ENCODE measurements at places on chromosomes 2 and 18. TPM values are rescaled to one million over a fixed set of nuclear protein-coding genes. Genes with fewer than 3 reads are reported as not detected.

DNA sequence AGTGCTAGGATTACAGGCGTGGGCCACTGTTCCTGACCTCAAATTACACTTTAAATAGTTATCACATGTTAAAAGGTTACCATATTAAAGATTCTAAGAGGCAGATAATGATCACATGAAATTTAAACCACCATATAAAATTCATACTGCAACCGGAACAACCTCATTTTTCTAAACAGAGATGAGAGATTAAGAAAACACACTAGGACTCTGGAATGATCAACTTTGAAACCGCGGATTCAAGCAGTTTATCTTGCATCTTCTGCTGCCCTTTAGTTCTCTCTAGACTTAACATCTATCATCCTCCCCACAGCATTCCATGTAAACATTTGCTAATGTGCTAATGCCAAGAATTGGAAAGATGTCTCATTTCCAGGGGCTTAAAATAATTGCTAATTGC is 115.8 kb downstream of the PIGN start:
- no peak for DNase-seq

DNA sequence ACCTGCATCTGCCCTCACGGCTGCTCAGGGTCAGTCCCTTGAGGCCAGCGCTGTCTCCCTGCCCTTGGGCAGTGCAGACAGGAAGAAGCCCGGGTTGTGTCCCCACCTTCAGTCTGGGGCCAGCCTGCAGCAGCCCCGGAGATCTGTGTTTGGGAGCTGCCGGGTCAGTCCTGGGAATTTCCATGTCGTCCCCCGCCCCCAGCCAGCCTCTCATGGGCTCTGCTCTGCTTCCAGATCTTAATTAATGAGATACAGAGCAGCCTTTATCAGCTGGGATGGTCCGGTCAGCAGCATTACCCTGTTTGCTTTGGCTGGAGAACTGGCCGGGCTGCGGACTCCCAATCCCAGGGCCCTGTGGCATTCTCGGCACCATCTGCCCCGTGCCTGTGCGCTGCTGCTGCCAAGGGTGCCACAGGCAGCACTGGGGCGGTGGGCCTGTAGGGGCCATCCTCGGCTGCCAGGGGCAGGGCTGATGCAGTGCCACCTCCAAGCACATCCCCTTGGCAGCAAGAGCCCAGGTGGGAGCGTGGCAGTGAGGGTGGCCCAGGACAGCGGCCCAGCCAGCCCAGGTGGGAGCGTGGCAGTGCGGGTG is 2.4 kb downstream of the BOK start:
- no peak for DNase-seq

- DNase-seq, result no peak
Observed at GRCh38 chr2:45009928-45010701, 863 bp upstream of the SIX2 start.

DNA sequence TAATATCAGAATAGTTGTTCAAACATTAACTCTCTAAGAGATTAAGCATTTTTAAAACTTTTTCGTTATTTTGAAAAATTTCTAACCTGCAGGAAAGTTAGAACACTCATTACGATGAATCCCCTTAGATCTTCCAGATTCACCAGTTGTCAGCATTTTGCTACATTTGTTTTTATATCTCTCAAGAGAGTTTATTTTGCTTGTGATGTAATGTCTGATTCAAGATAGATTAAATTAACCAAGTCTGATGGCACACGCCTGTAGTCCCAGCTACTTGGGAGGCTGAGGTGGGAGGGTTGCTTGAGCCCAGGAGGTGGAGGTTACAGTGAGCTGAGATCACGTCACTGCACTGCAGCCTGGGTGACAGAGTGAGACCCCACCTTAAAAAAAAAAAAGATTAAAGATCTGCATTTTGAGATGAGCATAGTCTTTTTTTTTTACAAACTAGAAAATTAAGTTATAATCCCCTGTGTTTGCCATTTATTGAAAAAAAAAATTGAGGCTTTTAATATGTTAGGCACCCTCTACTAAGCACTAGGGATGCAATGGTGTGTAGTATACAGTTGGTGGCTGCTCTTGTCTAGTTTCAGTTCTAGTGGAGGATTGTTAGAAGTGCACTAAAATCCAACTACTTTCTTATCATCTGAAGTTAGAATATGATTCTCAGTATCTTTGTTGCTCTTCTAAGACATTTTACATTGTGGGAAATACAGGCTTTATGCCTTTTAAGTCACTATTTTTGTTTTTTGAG is 20.9 kb downstream of the RAB10 start:
- DNase-seq, result no peak

DNA sequence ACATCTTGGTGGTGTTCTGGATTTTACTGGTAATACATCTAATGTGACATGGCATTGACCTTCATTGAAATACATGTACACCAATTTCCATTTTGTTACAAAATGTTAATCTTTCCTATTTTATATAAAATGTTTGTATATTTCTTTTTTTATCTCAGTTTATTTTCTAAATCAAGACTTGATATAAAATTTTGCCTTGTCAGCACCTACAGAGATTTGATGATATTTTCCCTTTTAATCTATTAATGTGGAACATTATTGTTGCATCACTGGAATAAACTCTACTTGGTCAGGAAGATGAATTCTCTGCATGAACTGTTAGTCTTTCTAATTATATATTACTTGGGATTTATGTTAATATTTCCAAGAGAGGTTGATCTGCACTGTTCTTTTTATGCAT is 294.0 kb upstream of the ETAA1 start:
- DNase-seq, result no peak

- DNase-seq, result peak; percentile 81
Observed at GRCh38 chr2:111121028-111121827, 514 bp downstream of the BCL2L11 start.

The REG1A gene
- polyA plus RNA-seq, result not detected

The XPO1 gene
- 43.8 TPM for polyA plus RNA-seq
